ENCODE measurements at places on chromosomes 1 and 21. TPM values are rescaled to one million over a fixed set of nuclear protein-coding genes. Genes with fewer than 3 reads are reported as not detected.

DNA sequence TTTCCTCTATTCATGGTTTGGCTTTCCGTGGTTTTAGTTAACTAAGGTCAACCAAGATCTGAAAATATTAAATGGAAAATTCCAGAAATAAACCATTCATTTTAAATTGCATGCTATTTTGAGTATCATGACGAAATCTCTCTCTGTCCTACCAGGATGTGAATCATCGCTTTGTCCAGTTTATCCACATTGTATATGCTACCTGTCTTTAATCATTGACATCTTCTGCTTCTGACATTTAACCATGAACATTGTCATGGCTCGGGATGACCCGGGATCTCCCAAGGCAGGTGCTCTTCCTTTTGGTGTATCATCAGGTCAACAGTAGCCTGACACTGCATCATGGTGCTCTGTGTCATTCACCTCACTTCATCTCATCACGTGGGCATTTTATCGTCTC is 125.5 kb upstream of the HNRNPU start:
- DNase-seq, result no peak

DNA sequence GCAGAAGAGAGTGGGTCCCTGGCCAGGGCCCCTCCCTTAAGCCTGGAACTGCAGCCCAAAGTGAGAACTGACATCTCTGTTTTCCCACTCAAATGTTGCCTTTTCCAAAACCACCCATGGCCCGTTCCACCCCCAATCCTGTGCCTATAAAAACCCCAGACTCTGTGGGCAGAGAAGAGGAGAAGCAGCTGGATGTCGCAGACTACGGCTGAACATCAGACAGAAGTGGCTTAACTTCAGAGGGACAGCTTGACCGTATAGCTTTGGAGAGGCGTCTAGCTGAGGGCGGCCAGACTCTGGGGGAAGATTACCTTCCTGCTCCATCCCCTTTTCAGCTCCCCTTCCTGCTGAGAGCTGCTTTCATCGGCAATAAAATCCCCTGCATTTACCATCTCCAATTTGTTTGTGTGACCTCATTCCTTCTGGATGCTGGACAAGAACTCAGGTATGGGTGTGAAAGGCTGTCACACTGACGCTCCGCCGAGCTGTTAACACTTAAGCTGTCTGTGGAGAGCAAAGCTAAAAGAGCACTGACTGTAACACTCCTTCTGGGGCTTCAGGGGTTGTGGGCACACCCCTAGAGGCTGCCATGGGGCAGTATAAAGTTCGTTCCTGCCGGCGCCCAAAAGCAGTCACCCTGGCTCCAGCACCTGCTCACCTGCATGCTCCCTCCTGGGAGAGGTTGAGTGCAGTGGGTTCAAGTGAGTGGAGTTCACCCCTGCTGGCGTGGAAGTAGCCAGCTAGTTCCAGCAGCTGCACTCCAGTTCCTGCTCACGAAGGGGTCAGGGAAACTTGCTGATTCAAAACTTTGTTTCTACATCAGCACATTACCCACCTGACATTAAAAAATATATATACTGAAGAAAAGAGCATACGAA is 19.6 kb upstream of the ERO1B start:
- DNase-seq, result no peak

DNA sequence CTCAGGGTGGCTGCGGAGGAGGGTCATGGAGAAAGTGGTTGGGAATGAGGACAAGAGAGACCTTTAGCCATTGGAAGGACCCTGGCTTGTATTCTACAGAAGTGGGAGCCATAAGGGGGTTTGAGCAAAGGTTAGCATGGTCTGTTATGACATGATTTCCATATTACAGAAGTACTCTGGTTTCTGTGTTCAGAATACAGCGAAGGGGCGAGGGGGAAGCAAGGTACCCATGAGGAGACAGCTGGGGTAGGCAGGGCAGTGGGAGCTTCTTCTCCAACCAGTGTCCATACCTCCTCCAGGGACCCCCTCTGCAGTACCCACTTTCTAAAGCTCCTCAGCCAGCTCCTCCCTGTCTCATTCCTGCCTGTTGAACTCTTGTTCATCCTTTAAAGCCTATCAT is 21.9 kb upstream of the KCNE1 start:
- no peak for DNase-seq

DNA sequence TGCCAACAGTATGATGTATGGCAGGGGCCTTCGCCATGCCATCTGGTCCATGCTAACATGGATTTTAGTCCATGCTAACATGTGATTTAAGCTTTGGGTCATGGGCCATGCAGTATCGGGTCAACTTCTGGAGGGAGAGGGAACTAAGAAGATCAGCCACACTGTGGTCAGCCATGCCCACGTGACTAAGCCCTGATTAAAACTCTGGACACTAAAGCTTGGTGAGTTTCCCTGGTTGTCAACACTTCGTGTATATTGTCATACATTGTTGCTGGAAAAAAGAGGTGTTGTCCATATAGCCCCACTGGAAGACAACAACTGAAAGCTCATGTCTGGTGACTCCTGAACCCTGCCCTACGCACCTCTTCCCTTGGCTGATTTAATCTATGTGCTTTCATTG is 90.5 kb downstream of the SUSD4 start:
- DNase-seq, result no peak

DNA sequence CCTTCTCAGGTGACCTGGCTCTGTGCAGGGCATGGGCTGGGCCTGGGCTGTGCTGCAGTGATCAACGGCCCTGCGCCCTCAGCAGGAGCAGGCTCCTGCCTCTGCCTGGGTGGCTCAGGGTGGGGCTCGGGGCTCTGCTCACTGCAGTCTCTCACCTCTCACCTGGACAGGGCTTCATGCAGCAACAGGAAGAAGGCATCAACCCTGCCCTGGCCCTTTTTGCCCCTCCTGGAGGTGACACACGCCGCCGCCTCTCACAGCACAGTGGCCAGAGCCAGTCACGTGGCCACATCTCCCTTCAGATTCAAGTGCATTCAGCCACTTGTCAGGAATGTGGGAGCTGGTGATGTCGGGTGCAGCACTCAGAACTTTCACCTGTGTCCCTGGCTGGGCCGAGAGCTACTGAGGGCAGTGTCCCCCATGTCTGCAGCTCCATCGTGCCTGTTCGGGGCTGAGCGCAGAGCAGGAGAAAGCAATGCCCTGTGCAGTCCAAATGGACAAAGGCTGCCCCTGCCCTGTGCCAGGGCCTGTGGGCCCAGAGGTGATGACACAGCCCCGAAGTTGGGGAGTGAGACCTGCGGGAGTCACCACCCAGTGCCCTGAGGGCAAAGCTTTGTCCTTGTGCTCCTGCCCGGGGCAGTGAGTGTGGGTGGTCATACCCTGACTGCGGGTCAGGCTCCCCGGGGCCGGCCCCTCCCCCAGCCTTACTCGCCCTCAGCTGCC is 314.0 kb downstream of the PTPRU start:
- no peak for DNase-seq

GRCh38 chr21:35138665-35139381 is 89.7 kb upstream of the RUNX1 start:
- DNase-seq, result no peak

DNA sequence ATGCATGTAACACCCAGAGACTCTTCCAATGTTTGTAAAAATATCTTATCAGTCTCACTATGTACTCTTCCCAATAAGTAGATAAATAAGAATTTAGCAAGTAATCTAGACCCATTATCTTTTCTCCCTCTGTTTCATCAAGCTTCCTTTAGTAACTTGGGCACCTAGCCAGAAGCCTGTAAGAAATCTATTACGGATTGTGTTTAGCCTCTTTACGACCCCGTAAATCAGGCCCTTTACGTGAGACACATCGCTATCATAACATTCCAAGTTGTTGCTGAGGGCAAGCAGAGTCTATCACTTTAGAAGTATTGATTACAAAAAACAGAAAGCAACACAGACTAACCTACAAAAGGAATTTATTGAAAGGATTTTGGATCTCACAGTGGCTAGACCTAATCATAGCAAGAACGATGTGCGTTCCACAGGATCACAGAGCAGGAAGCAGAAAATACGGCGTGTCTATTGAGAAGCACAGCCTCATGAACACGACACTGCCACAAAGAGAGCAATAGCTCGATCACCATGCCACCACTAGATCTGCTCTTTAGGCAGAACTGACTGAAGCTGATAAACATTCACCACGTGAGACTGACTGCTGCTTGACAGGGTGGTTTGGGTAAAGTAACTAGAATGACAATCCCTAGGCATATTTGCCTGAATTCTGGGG is 922.1 kb downstream of the AMY1C start:
- DNase-seq, result no peak

DNA sequence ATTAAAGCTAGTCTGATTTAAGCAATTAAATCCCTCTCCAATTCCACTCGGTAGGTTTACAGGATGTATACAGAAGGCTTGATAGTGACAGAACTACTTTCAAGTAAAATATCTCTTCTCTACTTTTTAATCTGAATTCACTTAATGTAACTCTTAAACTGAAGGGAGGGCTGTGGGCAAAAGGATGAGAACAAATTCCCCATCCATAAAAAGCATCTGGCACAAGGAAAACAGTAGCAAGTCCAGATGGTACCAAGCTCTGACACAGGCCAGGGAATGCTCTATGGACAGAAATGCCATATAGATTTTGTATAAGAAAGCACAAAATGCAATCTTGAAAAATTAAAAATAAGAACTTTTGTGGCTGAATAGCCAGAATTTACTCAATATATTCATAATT is 53.1 kb upstream of the USH2A start:
- no peak for DNase-seq

GRCh38 chr21:36080386-36080785 is 10.6 kb downstream of the CBR1 start:
- no peak for DNase-seq

GRCh38 chr1:173715538-173715844 is 710 bp downstream of the KLHL20 start:
- DNase-seq, result no peak

NBPF9 gene
- total RNA-seq, result 20.7 TPM

NIT1 gene
- total RNA-seq, result 62.8 TPM

NEXN gene
- total RNA-seq, result 7.2 TPM

ERICH3 gene
- 0.51 TPM for total RNA-seq

JTB gene
- total RNA-seq, result 124 TPM

All from mucosa of descending colon (tissue), 3 donors.